NCI-H460 (cell line): ENCODE measurements at places on chromosomes 7 and 10.

DNA sequence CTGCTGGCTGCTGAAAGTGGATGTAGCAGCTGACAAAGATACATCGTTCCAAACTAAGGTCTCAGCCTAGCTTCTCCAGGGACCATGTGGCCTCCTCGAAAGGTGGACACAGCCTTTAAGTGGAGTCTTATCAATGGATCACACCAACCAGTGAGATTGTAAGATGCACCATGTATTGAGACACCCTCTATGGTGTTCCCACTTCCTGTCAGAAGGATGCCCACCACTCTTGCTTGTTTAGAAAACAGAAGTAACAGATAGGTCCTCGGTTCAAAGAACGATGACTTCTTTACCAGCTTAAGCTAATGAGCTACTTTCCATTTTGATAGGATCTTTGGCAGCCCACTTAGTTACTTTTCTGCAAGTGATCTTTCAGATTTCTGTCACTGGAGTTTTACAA is 34.3 kb downstream of the SLC25A13 start:
- DNase-seq: no peak

DNA sequence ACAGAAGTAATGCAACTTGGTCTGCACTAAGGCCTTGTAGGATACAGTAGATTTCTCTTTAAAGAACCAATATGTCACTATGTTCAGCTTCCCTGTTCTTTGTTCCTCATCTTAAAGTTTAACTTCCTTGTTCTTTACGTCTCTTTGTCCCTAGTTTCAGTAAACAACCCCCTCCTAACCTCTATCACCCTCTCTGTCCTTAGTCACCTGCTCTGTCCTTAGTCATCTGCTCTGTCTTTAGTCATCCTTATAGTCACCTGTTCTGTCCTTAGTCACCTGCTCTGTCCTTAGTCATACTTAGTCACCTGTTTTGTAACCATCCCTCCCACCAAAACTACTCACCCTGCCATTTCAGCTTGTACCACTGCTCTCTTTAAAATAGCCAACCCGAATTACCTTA is 144.6 kb upstream of the TMEM106B start:
- DNase-seq: no peak

DNA sequence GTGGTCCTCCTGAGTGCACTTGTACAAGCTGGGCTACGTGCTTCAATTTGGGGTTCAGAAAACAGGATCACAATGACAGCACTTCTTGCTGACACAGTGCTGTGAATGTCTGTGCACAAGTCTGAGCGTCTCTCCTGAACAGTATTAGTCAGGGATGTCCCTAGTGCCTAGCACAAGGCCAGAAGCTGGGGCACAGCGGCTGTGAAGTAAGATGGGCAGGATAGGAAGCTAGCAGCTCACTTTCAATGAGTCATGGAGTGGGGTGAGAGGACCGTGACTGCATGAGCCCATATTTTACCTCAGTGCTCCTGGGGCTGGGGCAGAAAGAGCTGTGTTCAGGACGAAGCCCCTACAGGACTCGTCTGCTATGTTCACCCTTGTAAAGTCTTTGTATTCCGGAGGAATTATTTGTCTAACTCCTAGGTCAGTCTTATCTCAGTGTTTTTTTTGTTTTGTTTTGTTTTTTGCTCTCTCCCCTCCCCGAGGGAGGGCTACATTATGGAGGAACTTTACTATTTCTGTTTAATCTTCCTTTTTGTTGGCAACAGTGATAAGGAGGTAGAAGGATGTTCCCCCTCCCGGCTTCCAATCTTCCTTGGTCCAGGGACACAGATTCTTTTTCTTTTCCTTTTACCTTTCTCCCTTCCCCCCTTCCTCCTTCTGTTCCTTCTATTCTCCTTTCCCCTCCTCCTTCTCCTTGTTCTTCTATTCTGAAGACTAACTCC is 2.8 kb upstream of the LRMDA start:
- DNase-seq: no peak

- no peak for DNase-seq
Observed at GRCh38 chr7:18861514-18862118, 255.8 kb downstream of the TWIST1 start.

DNA sequence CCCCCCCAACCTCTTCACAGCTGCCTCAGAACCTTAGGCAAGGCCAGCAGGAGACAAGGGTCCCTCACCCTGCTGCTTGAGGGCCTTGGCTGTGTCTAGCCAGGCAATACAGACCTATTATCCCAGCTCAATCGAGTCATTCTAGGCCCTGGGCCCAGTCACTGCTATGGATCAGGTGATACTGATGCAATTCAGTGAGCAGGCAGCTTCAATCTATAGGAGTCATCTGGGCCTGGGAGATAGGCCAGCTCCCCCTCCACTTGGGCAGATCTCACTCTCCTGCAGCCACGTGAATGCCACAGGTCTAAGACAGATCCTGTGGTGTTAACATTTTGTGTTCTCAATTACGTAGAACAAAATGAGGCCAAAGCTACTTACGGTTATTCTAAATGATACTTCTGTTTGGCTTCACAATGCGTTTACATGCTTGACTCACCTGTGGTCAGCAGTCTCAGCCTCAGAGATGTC is 68.0 kb upstream of the LRRC4 start:
- DNase-seq: no peak

DNA sequence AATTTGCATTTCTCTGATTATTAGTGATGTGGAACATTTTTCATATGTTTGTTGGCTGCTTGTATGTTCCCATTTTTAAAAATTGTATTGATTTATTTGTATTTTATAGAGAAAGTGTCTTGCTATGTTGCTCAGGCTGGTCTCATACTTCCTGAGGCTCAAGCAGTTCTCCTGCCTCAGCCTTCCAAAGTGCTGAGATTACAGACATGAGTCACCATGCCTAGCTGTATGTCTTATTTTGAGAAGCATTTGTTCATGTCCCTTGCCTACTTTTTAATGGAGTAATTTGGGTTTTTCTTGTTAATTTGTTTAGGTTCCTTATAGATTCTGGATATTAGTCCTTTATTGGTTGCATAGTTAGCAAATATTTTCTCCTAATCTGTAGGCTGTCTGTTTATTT is 214.2 kb upstream of the KAT6B start:
- no peak for DNase-seq

DNA sequence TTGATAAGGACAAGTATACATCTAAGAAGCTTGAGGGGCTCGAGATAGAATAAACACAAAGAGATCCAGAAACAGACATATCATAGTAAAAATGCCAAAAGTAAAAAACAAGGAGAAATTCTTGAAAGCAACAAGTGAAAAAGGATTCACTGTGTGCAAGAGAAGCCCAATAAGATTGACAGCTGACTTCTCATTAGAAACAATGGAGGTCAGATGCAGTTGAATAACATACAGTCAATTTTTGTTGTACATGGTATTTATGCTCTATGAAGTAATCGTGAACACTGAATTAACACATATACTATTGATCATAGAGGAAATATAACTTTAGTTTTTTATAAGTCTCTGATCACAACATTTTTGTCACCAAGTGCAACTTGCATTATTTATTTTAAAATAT is 982.8 kb upstream of the SORCS1 start:
- no peak for DNase-seq

DNA sequence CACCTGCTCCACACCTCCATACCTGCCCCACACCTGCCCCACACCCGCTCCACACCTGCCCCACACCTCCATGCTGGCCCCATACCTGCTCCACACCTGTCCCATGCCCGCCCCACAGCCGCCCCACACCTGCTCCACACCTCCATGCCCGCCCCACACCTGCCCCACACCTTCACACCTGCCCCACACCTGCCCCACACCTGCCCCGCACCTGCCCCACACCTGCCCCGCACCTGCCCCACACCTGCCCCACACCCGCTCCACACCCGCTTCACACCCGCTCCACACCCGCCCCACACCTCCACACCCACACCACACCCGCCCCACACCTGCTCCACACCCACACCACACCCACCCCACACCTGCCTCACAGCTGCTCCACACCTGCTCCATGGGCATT is 53.0 kb downstream of the PARP12 start:
- DNase-seq: no peak

- DNase-seq: no peak
Observed at GRCh38 chr7:69534461-69535041, 63.7 kb upstream of the AUTS2 start.

DNA sequence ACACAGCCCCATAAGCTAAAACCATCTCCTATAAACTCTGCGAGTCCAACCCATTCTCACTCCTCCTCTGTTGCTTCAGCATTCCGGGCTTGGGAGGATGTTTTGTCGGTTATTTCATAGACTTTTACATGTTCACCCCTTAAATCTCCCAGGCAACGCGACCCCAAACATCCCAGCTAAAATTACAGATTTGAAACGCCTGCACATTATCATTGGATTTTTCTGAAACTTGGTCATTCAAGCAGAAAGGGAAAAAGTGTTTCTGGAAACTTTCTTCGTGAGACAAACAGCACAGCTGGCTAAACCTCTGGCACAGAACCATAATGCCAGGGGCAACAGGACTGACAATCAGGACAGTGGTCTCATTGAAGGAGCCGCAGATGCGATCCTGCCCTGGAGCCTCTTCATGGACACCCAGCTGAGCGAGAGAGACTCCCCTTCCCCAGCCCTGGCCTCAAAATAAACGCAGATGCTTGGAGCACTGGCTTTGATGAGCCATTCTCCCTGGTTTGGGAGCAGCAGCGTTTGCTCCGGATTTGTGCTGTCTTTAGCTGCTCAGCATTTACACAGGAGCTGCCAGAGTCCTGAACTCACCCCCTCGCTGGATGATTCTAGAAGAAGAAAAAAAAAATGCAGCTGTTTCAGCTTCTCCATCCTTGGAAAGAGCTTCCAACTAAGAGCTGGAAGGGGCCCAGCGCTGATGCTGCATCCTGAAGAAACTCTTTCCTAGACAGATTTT is 30.1 kb downstream of the AFAP1L2 start:
- DNase-seq: no peak

DNA sequence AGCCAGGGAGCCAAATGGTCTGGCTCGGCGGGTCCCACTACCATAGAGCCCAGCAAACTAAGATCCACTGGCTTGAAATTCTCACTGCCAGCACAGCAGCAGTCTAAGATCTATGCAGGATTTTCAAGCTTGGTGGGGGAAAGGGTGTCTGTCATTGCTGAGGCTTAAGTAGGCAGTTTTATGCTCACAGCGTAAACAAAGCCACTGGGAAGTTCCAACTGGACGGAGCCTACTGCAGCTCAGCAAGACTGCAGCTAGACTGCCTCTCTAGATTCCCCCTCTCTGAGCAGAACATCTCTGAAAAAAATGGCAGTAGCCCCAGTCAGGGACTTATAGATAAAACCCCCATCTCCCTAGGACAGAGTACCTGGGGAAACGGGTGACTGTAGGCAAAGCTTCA is 277.6 kb upstream of the PHF14 start:
- no peak for DNase-seq

DNA sequence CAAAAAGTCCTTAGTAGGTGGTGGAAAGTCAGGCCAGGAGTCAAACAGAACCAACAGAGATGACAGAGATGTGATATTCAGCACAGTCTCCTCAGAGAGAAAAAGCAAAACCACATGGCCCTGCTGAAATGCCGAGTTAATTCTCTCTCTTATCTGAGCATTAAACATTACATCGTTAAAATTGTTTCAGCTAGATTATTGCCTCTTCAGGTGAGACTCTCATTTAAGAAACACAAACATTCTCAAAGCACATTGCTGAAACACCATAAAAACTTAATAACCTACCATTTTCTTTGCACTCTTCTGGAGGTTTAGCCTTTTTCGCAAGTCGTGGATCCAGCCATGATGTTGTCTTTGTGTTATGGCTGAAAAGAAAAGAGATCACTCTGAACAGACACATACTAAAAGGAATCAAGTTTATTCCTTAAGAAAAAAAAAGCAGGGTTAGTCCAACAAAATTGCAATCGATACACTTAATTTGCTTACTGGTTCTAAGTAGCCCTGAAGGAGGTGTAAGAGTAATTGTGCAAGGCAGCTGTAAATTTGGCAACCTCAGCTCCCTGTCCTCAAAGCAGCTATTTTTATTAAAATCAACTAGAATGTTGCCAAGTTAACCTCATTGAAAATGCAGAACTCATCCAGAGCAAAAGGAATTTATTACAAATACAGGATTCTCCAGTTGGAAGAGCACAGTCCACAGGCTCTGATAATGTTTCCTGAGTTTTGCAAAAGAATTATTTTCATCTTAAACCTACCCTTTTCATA is 691.1 kb downstream of the PHTF2 start:
- no peak for DNase-seq

DNA sequence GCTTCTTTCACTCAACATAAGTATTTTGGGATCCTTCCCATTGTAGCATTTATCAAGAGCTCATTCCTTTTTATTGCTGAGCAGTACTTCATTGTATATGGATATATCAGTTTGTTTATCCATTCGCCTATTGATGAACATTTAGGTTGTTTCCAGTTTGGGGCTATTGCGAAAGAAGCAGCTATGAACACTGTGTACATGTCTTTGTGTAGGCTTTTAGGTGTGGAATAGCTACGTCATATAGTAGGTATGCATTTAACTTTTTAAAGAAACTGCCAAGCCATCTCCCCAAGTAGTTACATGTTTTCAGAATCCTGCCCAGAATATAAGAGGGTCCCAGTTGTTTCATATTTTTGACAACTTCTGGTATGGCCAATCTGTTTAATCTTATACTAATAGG is 468.1 kb downstream of the IPMK start:
- DNase-seq: no peak

DNA sequence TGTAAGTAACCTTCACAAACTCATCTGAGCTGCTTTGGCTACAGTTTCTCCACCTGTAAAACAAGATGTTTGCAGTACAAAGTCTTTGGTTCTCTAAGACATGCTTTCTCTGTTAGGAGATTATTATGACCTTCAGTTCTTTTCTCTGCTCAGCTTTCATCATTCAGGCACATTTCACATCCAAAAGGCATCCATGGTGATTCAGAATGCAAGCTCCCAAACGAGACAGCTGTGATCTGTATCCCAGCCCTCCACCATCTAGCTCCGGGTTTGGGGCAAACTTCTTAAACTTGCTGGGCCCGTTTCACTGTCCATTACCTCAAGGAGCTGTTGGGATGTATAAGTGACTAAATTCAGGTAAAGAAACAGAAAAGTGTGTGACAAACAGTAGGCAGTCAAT is 95.8 kb upstream of the COL1A2 start:
- no peak for DNase-seq
